ENCODE measurements at places on chromosomes 1 and 21.

DNA sequence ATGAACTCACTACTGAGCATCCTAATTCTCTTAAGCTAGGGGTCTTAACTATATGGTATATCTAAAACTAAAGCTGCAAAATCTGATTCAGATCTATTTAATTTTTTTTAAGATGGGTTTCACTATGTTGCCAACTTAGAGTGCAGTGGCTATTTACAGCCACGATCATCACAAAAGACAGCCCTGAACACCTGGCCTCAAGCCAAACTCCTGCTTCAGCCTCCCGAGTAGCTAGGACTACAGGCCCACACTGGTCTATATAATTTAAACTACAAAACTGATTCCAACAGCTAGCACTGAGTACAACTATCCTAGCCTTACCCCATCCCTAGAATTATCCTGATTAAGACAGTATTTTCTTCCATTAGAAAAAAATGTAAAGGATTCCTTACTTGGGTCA, 37.1 kb downstream of the EIF4G3 start:
- no peak for DNase-seq

- DNase-seq, result no peak
These were observed 148.1 kb downstream of the FGGY start for GRCh38 chr1:59445040-59445439.

GRCh38 chr1:37347104-37347649, 127.2 kb upstream of the ZC3H12A start:
- DNase-seq, result no peak

- no peak for DNase-seq
These were observed 45.1 kb downstream of the SMG7 start for GRCh38 chr1:183517401-183517800.

- no peak for DNase-seq
These were observed 319.0 kb upstream of the SNX7 start for GRCh38 chr1:98342566-98342965.

- no peak for DNase-seq
These were observed 89.2 kb downstream of the TTLL7 start for GRCh38 chr1:83909687-83910086.

GRCh38 chr1:199843861-199844260, 183.6 kb upstream of the NR5A2 start:
- DNase-seq, result no peak

GRCh38 chr1:53627031-53627430, 111.9 kb downstream of the GLIS1 start:
- no peak for DNase-seq

DNA sequence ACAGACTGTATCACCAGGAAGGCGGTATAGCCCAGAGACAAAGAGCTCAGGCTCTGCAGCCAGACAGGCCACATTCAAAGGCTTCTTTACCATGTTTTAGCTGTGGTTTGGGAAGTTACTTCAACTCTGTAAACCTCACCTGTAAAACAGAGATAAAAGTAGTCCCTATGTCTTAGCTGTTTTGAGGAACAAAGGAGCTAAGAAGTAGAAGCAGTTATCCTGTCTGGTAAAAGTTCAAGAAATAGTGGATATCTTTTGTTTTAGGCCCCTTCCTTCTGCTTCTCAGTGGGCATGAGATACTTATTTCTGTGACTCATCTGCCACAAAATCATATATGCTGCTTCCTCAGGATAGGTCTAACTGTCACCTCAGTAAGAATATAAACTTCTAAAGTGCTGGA, 6.5 kb downstream of the CD34 start:
- DNase-seq, result no peak

DNA sequence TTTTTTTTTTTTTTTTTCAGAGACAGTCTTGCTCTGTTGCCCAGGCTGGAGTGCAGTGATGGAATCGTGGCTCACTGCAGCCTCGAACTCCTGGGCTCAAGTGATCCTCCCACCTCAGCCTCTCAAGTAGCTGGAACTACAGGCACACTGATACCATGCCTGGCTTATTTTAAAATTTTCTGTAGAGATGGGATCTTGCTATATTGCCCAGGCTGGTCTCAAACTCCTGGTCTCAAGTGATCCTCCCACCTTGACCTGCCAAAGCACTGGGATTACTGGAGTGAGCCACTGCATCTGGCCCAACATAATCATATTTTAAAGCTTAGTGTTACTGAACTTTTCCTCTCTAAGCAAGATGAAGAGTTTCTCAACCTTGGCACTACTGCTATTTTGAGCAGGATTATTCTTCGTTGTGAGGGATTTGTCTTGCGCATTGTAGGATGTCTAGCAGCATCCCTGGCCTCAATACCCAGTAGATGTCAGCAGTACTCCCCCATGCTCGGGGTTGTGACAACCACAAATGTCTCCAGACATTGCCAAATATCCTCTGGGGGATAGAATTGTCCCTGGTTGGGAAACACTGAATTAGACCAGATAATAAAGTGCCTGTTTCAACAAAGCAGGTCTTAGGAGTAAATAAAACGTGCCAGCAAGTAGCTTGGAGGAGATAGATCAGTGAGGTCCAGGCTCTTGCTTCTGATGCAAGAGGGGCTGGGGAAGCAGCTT, 15.1 kb upstream of the THRAP3 start:
- DNase-seq, result no peak

- DNase-seq, result no peak
These were observed 41.4 kb downstream of the RABGAP1L start for GRCh38 chr1:174200746-174201145.

- DNase-seq, result no peak
These were observed 21.5 kb upstream of the QSOX1 start for GRCh38 chr1:180133193-180133592.

GRCh38 chr1:154747740-154748404, 122.2 kb downstream of the KCNN3 start:
- peak; percentile 39 for DNase-seq

DNA sequence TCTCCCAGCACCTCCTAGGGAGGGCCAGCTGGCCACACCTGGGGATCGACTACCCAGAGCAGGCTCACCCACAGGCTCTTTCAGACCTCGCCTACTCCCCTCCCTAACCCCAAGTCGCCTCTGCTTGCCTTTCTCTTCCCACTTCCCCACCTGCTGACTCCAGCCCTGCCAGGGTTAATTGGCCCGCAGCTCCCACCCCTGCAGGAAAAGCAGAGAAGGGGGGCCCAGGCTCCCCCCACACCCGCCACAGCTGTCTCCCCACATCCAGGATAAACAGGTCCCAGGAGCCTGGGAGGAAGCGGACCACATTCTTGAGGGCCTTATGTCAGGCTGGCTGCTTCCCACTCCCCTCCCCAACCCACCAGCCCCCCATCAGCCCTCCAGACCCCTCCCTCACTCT, 45.0 kb downstream of the TAS1R2 start:
- no peak for DNase-seq

GRCh38 chr1:177282976-177283375, 112.2 kb downstream of the BRINP2 start:
- no peak for DNase-seq

DNA sequence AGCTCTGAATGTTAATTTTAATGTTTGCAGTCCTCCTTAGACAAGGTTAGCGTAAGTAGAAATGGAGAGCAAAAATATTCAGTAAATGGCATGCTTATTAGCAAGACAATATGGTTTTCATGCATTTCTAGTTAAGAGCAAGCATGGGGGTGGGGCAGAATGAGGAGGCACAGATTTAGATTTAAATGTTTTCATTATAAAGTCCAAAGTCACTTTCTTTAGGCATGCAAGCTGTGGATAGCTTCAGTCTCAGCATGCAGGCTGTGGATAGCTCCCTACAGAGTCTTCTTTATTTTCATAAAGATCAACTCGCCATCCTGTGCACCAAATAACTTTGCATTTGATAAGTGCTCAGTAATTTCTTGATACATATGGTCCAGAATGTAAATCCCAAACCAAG, 1294.5 kb upstream of the ADGRL2 start:
- no peak for DNase-seq

DNA sequence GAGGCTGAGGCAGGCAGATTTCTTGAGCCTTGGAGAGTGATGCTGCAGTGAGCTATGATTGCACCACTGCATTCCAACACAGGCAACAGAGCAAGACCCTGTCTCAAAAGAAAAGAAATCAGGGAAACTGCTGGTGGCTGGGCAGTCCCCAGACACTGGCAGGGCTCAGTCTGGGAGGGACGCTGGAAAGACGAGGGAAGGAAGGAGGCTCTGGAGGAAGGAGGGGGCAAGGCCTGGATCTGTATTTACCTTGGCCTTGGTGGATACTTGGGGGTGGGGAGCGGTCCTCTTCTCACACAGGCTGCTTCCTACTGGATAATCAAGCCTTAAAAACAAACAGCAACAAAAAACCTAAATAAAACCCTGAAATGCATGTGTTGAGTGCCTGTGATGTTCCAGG, 24.4 kb downstream of the KCNQ4 start:
- DNase-seq, result no peak

DNA sequence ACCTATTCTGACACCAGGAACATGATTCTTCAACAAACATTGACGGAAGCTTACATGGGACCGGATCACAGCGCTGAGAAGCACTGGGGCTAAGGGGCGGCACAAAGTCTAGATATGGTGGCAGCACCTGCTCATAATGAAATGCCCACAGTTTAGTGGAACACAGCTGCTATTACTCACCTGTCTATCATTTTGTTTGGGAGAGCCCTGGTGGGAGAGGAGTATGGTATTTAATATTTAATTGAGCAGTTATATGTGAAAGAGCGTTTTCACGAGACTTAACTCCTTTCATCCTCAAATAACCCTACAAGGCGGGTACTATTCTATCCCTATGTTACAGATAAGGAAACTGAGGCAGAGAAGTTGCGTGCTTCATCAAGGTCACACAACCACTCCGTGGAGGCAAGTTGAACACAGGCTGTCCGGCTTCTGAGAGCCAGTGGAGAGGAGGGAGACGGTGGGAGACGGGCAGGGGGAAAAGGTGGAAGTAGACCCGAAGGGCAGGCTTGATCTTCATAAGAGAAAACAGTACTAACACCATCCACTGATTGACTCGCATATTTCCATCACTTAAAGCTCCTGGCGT, 790 bp upstream of the TSNAX start:
- no peak for DNase-seq

- no peak for DNase-seq
These were observed 115.4 kb downstream of the RIPK4 start for GRCh38 chr21:41651406-41651805.

- DNase-seq, result no peak
These were observed 7.2 kb upstream of the CCN1 start for GRCh38 chr1:85573322-85573721.

- no peak for DNase-seq
These were observed 58.3 kb downstream of the UBIAD1 start for GRCh38 chr1:11331036-11331944.

- no peak for DNase-seq
These were observed 65.7 kb upstream of the RAVER2 start for GRCh38 chr1:64679177-64679576.

DNA sequence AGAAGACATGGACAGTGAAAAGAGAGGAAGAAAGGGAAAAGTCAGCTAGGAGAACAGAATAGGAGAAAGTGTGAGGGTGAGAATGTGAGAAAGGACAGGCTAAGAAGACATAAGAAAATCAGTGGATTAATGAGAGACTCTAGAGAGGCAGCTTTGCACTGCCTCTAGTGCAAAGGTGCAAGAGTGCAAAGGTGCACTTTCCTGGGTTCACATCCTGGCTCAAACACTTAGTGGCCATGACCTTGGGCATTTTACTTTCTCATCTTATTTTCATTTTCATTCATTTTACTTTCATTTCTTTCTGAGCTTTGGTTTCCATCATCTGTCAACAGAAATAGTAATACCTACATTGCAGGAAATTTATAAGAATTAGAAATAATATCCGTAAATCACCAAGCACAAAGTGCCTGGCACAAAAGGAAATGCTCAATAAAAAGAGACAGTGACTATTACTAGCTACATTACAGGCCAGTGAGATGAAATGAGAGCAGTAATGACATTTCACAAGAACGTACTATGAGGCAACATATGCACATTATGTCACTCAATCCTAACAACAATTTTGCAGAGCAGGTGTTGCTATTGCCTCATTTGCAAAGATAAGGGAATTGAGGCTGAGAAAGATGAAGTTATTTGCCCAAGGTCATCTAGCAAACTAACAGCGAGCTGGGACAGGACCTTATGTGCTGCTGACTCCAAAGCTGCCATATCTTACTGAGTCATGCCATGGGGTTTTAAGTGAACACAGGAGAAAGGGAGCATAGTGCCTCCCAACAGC, 107.0 kb upstream of the TLR5 start:
- DNase-seq, result no peak

GRCh38 chr1:156895927-156896326, 2.4 kb downstream of the PEAR1 start:
- DNase-seq, result no peak

- DNase-seq, result no peak
These were observed 116.8 kb downstream of the TOMM20 start for GRCh38 chr1:235011599-235012435.

DNA sequence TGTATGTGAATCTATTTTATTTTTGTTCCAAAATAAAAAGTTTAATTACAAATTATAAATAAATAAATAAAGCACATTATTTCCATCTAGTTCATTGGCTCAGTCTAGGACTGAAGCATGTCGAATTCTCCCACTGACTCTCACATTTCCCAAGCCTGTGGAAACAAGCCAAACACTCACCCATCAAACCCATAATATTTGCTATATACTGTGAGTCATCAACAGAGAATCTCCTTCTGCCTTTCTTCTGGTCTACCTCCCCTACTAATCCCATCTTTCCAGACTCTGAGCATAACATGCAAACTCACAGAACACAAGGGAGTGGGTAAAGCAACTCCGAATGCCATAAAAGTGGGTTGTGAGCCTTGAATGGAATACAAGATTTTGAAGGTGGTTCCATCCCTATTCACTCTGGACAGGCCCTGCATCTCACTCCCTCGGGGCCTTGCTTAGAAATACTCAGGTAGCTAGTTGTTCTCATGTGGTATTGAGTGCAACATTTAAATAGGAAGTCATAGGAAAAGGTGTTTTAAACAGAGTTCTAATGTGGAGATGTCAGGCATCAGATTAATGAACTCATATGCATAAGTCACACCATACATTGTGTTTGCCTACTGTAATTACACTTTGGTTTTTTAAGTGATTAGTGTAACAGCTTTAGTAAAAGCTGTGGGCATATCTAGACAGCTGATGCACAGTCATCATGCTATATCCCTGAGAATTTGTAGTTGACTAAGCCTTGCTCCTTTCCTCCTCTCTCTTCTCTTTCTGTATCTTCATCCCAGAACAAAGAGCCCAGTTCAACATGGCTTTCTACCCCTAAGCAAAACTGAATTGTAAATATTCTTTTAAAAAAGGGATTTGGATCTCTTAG, 47.0 kb downstream of the F5 start:
- no peak for DNase-seq

DNA sequence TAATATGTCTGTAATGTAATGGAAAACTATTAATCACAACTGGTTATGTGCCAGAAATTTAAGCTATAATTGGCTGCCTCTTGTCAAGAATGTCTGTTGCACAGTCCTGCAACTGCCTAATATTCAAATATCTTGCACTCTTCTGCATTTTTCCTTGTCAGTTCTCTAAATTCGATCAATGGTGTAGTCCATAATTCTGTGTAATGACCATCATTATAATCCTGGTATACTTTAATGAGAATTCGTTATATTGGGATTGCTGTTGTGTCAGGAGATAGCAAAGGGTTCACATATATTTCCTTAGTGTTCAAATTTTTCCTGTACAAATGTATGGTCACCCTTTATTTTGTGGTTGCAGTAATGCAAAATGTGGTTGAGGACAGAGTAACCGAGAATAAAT, 4.8 kb downstream of the NTNG1 start:
- DNase-seq, result no peak

GRCh38 chr1:34709547-34709946, 45.3 kb upstream of the GJB5 start:
- DNase-seq, result no peak

GRCh38 chr1:6864166-6864565, 78.9 kb downstream of the CAMTA1 start:
- DNase-seq, result no peak

GRCh38 chr1:97870589-97870988, 50.2 kb downstream of the DPYD start:
- no peak for DNase-seq

- DNase-seq, result no peak
These were observed 29.4 kb upstream of the EPS8L3 start for GRCh38 chr1:109793089-109793485.

All from DMS 273 treated with DMSO at 0.1 percent for 48 hours (cell line).